ENCODE measurements at places on chromosomes 1 and 21.

DNA sequence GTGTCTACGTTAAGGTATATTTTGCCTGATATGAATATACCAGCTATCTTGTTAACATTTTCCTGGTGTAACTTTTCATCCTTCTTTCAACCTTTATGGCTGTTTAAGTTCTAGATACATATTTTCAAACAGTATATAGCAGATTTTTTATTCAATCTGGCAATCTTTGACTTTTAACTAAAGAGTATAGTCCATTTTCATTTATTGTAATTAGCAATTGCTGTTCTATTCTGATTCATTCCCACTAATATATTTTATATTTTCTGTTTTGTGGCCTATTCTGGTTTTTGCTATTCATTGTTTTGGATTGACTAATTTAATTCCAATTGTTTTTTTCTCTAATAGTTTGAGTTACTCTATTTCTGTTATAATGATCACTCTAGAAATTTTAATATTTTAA lies 7.3 kb upstream of the C1orf162 start:
- DNase-seq = no peak

DNA sequence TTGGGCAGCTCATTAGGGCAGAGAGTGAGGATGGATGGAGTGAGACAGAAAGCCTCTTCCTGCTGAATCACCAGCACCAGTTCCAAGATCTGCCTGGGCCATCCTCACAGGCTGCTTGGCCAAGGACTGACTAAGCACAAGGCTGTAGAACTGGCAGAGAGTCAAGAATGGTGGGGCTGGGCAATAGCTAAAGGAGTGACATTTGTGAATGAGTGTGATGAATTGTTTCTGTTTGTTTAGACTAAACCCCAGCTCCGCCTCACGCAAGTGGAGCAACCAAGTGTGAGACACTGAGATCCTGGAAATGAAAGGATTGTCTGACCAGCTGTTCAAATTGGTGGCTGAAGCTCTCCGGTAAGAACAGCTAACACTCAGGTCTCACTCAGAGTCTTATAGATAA lies 38.6 kb downstream of the BRINP2 start:
- peak; percentile 94 for DNase-seq

DNA sequence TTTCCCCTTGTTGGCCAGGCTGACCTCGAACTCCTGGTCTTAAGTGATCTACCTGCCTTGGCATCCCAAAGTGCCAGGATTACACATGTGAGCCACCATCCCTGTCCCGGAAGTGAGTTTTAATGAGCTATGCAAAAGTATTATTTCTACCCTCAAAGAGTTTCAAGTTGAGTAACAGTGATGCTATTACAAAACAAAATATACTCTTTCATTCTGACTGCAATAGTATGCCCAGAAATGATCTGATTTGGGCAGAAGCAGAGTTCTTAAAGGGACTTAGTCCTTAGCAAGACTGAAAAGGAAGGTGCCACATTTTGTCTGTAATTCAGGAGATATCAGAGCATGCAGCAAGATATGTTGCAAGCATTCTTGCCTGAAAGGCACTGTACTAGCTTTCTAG lies 375.4 kb downstream of the NUF2 start:
- no peak for DNase-seq

DNA sequence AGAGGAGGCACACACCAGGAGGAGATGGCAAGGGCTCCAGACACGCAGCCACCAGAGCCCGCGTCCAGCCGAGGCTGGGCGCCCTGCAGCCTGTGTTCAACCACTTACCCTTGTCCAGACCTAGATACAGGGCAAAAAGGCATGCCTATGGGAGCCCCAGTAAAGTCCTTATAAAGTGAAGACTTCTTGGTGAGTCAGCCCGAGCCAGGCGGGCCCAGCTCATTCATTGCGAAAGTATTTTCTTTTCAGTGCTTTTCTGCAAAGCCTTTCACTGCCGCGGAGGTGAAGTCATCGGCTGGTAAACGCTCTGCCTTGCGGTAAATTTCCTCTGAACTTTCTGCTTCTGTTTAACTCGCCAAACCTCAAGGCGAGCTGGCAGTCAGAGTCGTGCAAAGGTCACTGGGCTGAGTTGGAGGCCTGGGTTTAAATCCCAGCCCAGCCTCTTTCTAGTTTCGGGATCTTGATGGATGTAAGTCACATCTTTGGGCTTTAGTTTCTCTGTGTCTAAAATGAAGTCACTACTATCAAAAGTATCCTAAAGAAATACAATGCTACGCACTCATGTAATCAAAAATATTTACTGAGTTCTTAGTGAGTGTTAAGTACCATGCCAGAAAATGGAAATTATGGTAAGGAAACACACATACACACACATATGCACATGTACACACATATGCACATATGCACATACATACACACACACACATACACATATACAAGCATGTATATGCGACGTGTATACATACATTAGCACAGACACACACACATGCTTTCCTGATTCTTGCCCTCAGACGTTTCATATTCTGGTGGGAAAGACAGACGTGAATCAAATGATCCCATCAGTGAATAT lies 54.7 kb upstream of the IFFO2 start:
- no peak for DNase-seq

GRCh38 chr21:26819740-26820324 lies 25.4 kb downstream of the ADAMTS1 start:
- DNase-seq = no peak
